Stimulated activated CD8-positive, alpha-beta memory T cell treated with anti-CD3 and anti-CD28 coated beads, Interleukin-4, amount 100 ng/mL, for 24 hours (primary cell): ENCODE measurements at places on chromosomes 12 and 14.

GRCh38 chr12:56115329-56115728 is 1.1 kb upstream of the RPL41 start:
- DNase-seq: no peak

GRCh38 chr14:48035836-48036235 is 360.4 kb upstream of the MDGA2 start:
- DNase-seq: no peak

DNA sequence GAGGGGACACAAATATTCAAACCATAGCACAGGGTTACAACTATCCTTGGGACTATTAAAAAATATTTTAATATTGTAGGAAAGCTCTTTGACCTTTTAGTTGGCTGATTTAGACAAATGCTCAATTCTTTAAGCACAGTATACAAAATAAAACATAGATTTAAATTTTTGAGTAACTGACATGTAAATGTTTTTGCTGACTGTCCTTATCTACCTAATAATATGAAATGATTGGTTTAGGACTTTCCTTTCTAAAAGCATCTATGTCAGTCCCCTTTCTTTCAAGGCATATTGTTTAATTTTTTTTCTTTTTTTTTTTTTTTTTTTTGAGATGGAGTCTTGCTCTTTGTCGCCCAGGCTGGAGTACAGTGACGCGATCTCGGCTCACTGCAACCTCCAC is 16.5 kb upstream of the OR6J1 start:
- DNase-seq: no peak

- no peak for DNase-seq
Measured at GRCh38 chr14:97010491-97011160, 213.4 kb downstream of the VRK1 start.

DNA sequence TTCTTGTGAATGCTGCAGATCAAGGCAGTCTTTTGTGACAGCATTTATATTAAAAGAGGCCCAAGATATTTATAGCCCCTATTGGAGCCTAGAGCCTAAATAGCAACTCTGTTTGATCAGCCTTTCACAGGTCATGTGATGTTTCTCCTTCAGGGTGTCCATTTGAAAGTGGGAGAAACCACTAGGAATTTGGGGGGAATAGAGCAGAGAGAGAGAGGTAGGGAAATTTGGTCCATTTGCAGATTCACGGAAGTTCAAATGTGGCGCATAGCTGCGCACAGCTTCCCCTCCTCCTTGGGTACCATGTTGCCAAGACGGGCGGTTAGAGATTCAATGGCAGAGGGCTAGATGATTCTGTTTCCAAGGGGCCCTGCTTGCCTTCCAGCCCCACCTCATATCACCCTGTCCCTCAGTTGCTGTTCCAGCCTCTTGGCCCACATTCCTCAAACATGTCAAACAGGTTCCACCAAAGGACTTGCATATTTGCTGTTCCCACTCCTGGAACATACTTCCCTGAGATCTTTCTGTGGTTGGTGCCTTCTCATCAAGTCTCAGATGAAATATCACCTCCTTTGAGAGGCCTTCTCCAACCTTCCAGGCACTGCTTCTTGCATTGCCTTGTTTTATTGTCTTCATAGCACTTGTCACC is 220.8 kb downstream of the CHST11 start:
- DNase-seq: no peak

DNA sequence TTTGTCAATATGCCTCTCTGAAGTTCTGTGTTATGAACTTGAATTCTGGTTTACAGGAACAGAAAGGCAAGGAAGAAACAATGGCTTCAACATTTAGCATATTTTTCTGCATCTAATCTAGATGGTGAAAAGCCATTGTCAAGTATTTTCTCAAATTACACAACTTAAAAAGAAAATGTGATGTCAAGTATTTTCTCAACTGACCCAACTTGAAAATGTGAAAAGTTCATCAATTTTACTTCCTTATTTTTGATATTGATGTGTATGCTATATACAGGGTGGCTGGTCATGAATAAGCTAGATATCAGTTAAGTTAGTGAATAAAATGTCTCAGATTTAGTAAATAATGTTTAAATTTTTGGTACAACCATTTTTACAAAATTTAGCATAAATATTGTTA is 196.7 kb downstream of the ALX1 start:
- DNase-seq: no peak

GRCh38 chr14:77868552-77869285 is 68.8 kb downstream of the ADCK1 start:
- no peak for DNase-seq

GRCh38 chr12:27711317-27711682 is 668 bp downstream of the MRPS35 start:
- no peak for DNase-seq

DNA sequence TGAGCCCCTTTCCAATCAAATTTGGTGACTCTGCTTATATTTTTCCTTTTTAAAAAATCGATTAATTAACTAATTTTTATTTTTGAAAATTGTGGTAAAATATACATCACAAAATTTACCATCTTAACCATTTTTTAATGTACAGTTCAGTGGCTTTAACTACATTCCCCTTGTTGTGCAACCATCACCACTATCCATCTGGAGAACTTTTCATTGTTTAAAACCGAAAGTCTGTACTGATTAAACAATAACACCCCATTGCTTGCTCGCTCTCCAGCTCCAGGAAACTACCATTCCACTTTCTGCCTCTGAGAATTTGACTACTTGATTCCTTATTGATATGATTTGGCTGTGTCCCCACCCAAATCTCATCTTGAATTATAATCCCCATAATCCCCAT is 283.4 kb downstream of the C12orf75 start:
- no peak for DNase-seq

DNA sequence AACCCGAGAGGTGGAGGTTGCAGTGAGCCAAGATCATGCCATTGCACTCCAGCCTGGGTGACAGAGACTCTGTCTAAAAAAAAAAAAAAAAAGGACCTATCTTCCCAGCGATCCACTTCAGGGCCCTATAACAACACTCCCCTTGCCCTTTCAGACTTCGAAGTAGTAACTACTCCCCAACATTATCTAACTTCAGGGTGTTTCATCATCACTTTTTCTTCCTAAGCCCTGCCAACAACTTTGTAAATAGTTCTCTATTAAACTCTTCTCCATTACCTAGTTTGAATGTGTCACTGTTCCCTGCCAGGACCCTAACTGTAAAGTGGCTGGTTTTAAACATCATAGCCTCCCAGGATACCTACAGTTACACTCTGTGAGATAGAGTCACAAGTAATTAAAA is 220.8 kb downstream of the BTG1 start:
- DNase-seq: no peak

DNA sequence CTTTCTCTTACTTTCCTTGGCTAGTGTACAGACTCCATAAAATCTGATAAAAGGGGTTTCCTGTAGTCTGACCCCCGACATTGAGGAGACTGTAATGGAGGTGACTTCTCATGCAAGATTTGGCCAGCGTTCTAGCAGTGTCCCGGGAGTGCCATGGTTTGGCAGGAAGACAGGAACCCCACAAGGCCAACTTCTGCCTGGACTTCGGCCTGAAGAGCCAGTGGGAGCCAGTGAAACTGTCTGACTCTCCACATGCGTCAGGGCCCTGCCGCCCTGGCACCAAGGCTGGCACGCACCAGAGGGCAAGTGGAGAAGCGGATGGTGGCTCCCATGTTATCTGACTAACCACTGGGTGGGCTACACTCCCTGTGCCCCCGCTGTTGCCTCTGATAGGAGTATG is 70.5 kb downstream of the TMEM260 start:
- DNase-seq: no peak

DNA sequence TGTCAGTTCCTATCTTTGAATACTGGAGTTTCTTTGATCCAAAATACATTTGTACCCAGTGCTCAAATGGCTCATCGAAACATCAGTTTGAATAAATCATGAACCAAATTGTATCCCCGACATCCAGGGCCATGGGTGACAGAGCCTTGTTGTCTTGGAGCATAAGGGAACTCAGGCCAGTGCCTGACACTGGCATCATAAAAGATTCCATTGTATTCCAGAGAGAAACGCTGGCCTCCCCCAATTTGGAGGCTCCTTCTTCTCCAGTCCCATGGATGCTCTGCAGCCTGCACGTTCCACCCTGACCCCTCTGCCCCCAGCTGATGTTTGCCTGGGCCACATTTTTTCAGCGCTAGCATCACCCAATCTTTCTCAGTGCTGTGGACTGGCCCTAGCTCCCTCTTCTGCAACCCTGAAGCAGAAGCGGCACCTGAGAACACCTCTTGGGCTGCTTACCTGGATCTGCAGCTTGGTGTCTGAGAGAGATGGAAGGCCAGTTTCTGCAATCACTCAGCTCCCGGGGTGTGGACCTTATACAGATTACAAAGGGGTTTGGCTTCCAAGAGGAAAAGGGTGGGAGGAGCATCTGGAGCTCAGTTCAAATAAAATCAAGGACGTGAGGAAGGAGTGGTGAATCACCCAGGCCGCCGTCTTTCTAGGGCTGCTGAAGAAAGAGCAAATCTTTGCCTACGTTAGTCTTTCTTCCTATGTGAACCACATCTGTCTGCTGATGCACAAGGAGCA is at the start of gene RNASE1:
Gene RNASE1, minus strand, starts transcription at position 504 of the 744 bp plus-strand sequence. CDS start 776 bp downstream, outside the sequence.
- DNase-seq: no peak
